ENCODE measurements at places on chromosomes 3 and 15.
A peak's percentile ranks its signal among the peaks of the same experiment; 100 is the strongest.

- H3K27ac ChIP-seq: no peak overlapping the region
- no peak for DNase-seq
- H3K36me3 ChIP-seq: no peaks in the 10 kb centered on the region
- H3K4me3 ChIP-seq: no peak overlapping the region
Measured at GRCh38 chr15:38618242-38618955, 53.8 kb upstream of the RASGRP1 start.

DNA sequence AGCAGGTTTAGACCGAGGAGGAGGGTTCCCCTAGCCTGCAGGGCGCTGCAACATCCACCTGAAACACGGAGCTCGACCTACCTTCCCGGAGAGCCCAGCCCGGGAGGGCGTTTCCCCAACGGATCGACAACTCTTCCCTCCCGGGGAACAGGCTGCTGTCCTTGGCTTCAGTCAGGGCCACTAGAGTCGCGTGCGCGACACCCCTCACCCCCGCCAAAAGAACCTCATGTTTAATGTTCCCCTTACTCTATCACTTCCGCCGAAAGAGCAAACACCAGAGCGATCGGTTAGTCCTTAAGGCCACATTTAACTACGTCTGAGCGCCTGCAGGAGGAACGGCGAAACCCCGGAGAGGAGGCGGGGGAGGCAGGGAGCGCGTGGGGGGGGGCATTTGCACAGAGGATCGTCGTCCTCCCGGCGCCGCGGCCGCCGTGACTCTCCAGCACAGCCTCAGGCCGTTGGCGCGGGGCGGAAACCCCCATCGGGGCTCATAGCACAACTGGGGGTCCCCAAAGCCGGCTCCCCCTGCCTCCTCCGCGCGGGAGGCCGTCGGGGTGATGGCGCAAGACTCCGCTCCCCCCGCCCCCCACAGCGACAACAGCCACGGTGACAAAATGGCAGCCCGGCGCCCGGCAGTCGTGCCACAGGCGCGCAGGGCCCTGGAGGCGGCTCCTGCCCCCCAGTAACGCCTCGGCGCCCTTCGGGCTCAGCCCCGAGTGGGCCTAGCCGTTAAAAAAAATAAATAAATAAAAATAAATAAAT is 3.2 kb downstream of the ANP32A start:
- peaks cover 1% of the 10 kb centered on the region for H3K36me3 ChIP-seq
- H3K4me1 ChIP-seq: peaks cover 35% of the 10 kb centered on the region
- peak overlapping the region; percentile 94 for H3K27ac ChIP-seq
- no peaks in the 10 kb centered on the region for H3K27me3 ChIP-seq

- no peak overlapping the region for H3K27ac ChIP-seq
- peaks cover 20% of the 10 kb centered on the region for H3K27me3 ChIP-seq
- peaks cover 10% of the 10 kb centered on the region for H3K4me1 ChIP-seq
- no peak for DNase-seq
- H3K4me3 ChIP-seq: no peak overlapping the region
- H3K36me3 ChIP-seq: no peaks in the 10 kb centered on the region
Measured at GRCh38 chr3:193780810-193781478, 187.9 kb downstream of the OPA1 start.

DNA sequence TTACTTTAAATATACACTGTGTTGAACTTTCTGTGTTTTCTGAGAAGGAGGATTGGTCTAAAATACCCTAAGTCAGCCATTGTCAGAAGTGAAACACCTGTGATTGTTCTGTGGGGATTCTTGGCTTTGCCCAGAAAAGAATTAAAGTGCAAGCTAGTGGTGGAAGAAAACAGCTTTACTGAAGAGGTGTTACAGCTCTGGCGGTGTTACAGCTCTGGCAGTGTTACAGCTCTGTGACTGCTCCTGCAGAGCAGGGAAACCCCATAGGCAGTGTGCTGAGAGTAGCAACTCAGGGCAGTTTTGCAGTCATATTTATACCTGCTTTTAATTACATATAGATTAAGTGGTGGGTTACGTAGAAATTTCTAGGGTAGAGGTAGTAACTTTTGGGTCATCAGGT is 66.6 kb downstream of the C3orf20 start:
- no peak overlapping the region for H3K27ac ChIP-seq
- H3K36me3 ChIP-seq: peaks cover 4% of the 10 kb centered on the region
- H3K4me3 ChIP-seq: no peak overlapping the region

Measured in memory B cell (primary cell).